ENCODE measurements at places on chromosomes 12 and 14.

GRCh38 chr12:59386236-59386635 lies 209.6 kb upstream of the SLC16A7 start:
- DNase-seq: no peak

DNA sequence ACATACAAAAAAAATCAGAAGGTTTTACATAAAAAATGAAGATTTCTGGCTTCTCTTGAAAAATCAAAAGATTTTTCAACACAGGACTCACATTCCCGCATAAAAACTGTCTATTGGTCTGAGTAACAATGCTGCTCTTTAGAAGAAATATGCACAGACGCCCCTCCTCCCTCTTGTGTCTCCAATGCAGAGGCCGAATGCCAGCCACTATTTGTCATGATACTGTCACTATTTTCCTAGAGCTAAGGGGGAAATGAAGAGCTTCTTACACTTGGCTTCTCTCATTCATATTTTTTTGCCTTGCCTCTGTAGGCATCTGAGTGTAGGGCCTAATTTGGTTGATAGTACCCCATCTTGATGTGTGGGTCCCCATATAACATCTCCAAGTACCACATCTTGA lies 98.0 kb downstream of the BBS10 start:
- DNase-seq: no peak

DNA sequence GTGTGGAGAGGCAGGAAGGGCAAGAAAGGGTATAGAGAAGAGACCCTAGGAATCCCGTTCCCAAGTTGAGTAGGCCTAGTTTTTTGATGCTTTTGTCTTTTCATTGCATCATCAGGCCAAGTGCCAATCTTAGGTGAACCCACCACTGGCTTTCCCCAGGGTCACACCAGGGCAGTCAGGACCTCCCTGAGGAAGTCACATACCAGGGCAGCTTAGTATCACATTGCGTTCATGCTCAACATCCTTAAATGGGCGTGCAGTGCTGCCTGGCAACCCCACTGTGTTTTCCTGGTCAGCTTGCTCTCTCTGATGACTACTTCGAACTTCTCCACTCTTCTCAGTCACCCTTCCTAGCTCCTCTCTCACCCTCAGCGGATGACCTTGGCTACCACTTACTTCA lies 9.0 kb downstream of the ASIC1 start:
- no peak for DNase-seq

DNA sequence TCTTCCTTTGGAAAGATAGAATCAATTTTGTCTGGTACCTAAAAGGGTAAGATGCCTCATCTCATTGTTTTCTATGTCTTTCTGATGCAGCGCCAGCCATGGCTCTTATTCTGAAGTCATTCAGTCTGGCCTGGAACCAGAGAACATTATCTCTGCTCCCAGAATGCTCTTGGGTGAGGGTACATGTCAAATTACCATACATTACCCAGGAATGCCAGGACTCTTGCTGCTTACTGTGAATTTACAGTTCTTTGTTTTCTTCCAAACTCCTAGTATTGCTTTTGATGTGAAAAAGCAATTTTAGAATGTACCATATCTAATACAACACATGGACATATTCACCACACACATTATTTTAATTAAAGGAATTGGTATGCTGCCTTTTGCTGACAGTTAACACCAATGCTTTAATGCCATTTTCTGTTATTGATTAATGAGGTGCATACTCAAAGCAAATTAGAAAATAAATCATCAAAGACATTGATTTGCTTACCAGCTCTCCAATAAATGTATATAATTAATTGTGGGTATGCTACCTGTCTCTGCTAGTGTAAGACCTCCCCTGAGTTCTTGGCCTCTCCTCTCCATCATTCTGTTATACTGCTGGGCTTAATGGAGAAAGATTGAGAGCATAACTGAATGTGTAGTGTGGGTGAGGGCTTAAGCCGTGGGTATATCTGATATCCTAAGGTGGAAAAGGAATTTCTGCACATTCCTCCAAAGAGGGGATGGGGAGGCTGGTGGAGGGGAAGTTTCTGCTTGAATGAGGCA lies 337.7 kb downstream of the C12orf75 start:
- no peak for DNase-seq

DNA sequence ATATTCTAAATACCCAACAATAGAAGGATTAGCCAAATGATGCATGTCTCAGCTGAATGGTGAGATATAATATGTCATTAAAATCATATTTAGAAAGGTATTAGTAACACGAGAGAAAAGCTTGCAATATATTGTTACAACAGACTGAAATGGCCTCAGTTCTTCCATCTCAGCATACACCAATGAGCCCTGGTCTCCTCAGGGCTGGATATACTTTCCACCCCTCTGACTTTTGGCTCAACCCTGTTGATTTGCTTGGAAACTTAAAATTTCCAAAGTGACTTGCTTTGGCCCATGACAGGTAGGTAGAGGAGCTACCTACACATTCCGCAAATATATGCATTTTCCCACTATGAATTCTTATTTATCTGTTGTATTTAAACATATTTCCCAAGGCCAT lies 908.1 kb upstream of the TMEM132C start:
- no peak for DNase-seq

- DNase-seq: no peak
Observed at GRCh38 chr12:1034751-1035457, 43.9 kb downstream of the ERC1 start.

DNA sequence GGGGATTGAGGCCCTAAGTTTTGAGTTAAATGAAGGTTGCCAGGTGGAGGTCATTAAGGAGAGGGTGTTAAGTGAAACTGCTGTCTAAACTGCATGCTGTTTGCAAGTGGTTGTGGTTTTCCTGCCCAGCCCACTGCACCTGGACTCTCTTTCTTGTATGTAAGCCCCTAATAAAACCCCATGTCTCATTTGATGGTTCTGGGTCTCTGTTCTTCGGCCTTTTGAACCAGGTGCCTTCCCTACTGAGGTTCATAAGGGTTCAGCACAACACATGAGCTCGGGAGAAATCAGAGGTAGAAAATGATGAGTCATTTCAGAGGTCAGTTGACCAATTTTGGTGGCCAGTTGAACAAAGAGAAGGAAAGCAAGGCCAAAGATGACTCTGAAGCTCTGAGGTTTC lies 382.5 kb downstream of the RPS29 start:
- DNase-seq: no peak

GRCh38 chr12:31005944-31006361 lies 67.7 kb upstream of the DDX11 start:
- DNase-seq: no peak

DNA sequence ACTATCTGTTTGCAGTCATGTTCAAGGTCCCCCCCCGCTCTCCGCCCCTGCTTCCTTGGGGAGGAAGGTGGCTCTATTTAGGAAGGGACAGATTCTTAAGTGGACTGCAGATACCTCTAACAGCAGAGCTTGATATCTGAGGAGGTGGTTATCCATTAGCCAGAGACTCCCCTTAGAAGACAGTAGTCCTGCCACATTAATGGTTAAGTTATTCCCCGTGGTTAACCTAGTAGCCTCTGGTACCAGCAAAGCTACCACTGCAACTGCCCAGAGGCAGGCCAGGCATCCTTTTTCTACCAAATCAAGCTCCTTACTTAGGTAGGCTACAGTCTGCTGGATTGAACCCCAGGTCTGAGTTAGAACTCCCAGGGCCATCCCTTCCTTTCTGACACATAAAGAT lies 162.1 kb upstream of the AVPR1A start:
- no peak for DNase-seq

- no peak for DNase-seq
Observed at GRCh38 chr14:75911883-75912282, 69.9 kb downstream of the TGFB3 start.

- DNase-seq: no peak
Observed at GRCh38 chr12:34033628-34034296, 11.5 kb downstream of the ALG10 start.

DNA sequence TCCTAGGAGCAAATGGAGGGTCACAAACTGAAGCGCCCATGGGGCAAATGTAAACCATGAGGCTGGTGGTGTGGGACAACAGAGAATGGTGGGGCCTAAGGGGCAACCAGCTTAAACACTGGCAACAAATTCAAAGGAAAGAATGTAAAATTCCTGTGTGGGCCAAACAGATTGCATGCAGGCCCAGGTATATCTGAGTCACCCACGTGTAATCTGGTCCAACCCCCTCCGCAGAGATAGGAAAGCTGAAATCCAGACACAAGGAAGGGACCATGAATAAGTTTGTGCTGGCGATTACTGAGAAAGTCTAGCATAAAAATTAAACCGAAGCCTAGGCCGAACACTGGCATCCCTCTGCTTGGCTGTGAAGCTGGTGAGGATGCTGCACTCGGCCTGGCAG lies 71.6 kb downstream of the ITPK1 start:
- no peak for DNase-seq

DNA sequence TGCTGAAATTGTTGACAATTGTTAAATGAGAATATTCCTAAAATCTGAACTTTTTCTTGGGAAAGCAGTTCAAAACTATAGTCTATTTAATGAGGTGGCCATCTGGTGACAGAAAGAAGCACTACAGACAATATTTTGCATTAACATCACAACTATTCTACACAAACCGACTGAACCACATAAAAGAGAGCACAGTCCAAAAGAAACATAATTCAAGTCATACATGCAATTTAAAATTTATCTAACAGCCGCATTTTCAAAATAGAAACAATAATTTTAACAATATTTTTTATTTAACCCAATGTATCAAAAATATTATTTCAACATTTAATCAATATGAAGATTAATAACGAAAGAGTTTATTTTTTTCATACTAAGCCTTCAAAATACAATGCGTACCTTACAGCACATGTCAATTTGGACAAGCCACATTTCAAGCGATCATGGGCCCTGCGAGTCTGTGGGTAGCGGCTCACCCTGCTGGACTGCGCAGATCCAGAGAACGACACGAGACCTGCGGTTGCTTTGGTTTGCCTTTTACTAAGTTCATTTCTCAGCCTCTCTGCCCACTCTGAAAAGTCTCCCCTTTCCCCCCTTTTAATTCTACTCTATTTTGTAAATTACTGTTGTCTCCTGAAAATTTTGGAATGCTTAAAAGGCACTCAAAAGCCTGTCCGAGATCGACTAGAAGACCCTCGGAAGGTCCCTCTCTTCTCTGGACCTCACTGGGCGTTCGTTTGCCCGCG lies 947 bp upstream of the LRRC9 start:
- DNase-seq: peak; percentile 25

DNA sequence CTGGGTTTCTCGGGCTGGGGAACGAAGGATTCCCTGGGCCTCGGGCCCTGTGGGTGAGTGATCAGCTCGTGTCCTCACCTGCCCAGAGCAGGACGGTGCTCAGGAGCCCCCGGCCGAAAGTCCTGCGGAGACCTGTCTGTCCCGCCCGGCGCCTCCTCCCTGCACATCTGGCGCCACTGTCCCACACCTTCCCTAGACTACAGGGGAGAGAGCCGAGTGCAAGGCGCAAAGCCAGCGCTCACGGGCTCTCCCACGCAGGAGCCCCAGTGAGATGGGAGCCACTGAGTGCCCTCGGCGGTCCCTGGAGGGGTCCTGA lies 13.1 kb upstream of the TEX22 start:
- no peak for DNase-seq

DNA sequence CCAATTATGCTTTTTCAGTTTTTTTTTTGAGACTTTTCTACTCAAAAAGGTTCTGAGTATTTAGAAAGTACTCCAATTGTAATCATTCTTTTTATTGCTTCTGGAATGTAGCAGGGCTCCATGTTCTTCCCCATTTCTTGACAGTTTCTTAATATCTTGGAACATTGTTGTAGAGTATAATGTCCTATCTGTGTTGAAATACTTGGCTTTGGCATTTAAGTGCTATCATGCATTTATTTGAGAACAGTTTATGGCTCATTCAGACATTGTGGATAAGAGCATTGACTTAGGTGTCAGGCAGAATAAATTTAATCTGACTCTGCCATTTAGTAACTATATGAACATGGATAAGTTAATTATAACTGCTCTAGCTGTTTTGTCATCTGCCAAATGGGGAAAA lies 28.3 kb downstream of the ADIPOR2 start:
- no peak for DNase-seq

- peak; percentile 59 for DNase-seq
Observed at GRCh38 chr12:124928095-124928911, 13.9 kb upstream of the UBC start.

- DNase-seq: no peak
Observed at GRCh38 chr14:23101213-23101970, 3.4 kb downstream of the CIROP start.

GRCh38 chr14:64878837-64879634 lies 671 bp downstream of the SPTB start:
- DNase-seq: peak; percentile 3

GRCh38 chr14:94322648-94323570 lies at the start of gene SERPINA6:
Gene SERPINA6 (minus strand): TSS chr14:94323336. CDS start chr14:94314648, 8,688 bp downstream.
- no peak for DNase-seq

- DNase-seq: no peak
Observed at GRCh38 chr12:24232531-24232930, 283.1 kb upstream of the SOX5 start.

DNA sequence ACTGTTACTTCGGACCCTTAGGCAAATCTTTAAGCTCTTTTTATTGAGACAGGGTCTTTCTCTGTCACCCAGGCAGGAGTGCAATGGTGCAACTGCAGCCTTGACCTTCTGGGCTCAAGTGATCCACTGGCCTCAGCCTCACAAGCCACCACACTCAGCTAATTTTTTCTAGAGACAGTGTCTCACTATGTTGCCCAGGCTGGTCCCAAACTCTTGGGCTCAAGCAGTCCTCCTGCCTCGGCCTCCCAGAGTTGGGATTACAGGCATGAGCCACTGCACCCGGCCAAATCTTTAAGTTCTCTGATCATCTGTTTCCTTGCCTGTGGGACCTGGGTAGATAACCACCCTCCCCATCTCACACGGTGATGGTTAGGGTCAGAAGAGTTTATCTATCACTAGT lies 2.3 kb upstream of the GPX2 start:
- DNase-seq: no peak

- DNase-seq: no peak
Observed at GRCh38 chr12:3319723-3320492, 171.1 kb upstream of the PRMT8 start.

- no peak for DNase-seq
Observed at GRCh38 chr14:24965934-24966578, 83.9 kb downstream of the STXBP6 start.

DNA sequence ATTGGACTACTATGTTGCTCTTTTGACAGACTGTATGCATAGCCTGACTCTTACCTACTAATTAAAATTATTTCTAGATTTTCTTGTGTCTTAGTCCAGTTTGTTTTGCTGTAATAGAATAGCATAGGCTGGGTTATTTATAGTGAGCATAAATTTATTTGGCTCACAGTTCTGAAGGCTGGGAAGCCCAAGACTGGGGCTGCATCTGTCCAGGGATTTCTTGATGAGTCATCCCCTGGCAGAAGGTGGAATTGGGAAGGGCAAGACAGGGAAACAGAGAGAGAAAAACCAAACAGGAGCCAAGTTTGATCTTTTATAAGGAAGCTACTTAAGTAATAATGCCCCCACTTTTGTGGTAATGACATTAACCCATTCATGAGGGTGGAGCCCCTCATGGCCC lies 759.2 kb upstream of the LRFN5 start:
- DNase-seq: no peak
